ENCODE measurements at places on chromosomes 7 and 10.

DNA sequence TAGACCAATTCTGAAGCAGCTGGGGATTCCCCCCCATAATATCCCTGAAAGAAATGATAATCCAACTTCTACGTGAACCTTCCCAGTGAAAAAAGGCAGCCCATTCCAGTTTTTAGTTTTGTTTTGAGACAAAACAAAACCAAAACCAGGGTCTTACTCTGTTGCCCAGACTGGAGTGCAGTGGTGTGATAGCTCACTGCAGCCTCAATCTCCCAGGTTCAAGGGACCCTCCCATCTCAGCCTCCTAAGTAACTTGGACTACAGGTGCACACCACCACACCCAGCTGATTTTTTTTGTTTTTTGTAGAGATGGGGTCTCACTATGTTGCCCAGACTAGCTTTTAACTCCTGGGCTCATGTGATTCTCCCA is 12.5 kb upstream of the ARPC1A start:
- no peak for DNase-seq

DNA sequence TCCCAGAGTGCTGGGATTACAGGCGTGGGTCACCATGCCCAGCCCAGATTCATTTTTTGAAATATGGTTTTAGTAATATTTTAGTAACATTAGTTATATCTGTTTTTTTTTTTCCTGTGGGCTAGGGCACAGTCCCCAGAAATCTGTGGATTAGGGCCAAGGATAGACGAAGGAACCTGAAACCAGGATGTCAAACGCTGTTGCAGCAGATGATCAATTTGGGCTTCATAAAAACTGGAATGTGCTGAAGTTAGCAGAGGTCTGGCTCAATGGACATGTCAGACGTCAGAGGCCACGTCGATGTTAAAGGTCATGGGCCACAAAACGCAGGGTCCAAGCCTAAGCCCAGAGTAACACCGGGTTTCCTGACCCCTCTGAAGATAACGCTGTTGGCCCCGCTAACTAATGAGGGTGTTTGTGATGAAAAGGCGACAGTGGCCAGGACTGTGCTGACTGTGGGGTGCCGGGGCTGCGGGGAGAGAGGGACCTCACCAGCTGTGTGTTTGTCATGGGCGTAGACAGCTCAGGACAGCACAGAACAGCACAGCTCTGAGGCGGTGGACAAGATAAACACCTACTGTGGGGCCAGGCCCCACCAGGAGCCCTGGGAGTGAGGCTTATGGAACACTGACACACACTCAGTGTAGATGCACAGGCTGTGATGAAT is 23.8 kb upstream of the GTPBP4 start:
- DNase-seq = no peak

DNA sequence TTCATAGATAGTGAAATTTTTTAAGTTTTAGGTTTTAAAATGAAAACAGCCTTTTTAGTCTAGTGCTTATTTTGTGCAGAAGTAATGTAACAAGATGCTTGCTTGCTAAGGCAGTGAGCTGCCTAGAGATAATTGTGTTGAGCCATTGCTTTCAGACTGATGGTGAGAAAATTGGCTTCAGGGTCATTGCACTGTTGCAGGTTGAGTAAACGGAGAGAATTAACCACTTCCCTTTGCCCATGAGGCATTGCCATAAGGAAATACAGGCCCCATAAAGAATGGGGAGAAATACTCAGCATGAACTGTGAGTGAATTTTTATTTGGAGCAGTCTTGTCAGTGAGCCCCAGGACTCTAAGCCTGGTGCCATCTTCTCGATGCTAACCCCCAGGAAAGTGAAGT is 140.5 kb downstream of the LRRC4 start:
- no peak for DNase-seq

- DNase-seq = no peak
Observed at GRCh38 chr10:99815621-99816020, 33.2 kb downstream of the ABCC2 start.

GRCh38 chr7:75937958-75938786 is 23.2 kb downstream of the POR start:
- no peak for DNase-seq

- no peak for DNase-seq
Observed at GRCh38 chr7:90910136-90910535, 314.0 kb downstream of the CDK14 start.

- no peak for DNase-seq
Observed at GRCh38 chr7:90625051-90625450, 28.9 kb downstream of the CDK14 start.

GRCh38 chr10:126101736-126102135 is 205.4 kb downstream of the FANK1 start:
- DNase-seq = no peak

DNA sequence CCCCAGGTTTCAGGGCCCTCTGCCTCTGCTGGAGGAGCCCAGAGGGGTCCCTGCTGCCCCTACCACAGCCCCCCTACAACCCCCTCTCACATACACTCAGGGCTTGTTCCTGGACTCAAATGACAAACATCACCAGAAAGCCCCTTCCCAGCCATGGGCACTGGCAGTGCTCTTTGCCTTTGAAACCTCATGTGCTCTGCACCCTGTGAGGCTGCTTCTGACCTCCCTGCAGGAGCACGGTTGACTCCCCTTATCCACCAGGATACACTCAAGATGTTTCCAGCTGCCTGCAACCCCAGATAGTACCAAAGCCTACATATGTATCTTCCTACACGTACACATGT is 3.5 kb upstream of the ADIRF start:
- no peak for DNase-seq

DNA sequence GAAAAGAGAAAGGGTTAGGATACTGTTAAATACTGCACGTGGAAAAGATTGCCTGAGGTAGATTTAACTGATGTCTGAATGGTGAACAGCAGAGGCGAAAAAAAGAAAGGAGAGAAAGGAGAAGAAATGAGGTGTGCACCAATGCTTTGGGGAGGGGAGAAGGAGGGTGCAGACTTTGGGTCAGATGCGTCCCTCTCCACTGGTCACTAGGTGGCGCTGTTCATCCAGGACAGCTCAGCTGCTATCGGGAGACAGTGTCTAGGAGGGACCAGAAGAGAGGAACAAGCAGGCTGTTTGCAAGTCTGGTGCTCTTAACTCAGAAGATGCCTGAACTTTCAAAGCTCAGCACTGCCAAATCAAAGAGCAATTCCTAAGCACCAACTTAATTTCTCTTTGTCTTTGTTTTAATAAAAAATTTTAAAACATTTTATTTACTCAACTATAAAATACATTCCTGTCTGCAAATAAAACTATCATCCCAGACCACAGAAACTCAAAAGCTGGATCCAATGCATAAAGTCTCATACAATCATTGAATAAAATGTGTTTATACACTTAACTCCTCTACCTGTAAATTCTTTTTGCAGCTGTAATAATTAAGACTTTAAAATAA is 83.9 kb upstream of the PDLIM1 start:
- no peak for DNase-seq

- no peak for DNase-seq
Observed at GRCh38 chr10:20933705-20934104, 36.6 kb upstream of the NEBL start.

DNA sequence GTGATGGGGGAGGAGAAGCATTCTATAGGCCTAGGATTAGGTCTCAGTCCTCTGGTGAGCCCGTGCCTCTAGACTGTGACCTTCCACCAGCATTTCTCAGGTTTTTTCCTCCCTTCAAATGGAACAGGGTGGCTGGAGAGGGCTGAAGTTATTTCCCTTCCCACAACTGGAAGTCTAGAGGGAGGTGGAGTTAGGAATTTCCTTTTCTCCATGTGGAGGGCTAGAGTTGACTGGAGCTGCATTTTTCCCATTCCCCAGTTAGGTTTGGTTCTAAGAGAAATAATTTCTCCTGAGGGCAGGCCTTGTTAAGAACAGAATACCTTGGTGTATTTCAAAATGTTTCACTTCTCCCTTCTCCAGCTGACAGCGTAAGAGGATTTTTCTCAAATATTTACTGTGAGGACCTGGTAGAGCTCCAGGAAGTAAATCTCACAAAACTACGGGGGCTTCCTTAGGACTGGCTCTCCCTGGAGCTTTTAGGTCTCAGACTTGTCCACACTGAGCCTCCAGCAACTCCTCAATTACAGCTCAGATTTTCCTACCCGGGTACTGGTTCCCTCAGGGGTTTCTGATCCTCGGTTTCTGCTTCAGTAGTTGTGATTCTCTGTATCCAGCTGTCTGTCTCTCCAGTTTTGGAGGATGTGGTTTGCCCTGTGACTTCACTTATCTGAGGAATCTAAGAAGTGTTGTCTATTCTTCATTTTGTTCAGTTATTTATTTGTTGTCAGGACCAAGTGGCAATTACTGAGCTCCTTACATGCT is 6.0 kb upstream of the REEP3 start:
- peak; percentile 3 for DNase-seq

- DNase-seq = peak; percentile 14
Observed at GRCh38 chr7:116258734-116259133, 48.4 kb downstream of the TES start.

DNA sequence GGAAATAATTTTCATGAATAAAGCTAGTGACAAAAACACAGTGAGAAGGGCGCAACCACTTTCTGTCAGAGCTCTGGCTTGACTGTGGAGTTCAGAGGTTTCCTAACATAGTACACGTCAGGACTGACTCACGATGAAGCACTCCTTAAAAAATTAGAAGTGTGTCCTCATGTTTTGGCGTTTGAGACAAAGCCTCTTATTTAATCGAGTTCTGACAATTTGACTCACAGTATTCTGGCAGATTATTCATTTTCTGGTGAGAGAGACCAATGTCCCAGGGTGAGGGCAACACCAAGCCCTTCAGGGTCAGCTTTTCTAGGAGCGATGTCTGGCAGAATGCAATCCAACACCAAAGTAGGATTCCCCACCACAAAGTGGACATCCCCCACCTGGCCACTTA is 108.7 kb downstream of the DIP2C start:
- no peak for DNase-seq

DNA sequence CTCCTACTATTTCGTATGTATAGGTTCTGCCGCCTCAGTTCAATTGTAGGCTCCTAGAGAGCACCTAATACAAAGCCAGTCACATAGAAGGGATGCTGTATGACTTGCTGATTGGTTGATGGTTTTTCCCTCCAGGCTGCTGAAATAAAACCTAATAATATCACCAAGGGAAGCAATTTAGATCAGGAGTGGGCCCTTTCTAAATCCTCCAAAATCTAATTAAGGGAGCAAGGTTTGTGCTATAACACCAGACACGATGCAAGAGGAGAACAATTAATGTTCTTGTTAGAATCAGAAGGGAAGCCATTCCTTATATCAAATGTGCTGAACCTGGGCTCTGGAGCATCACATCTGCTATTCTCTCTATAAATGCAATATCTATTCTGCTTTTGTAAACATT is 42.0 kb upstream of the SLC13A1 start:
- no peak for DNase-seq

DNA sequence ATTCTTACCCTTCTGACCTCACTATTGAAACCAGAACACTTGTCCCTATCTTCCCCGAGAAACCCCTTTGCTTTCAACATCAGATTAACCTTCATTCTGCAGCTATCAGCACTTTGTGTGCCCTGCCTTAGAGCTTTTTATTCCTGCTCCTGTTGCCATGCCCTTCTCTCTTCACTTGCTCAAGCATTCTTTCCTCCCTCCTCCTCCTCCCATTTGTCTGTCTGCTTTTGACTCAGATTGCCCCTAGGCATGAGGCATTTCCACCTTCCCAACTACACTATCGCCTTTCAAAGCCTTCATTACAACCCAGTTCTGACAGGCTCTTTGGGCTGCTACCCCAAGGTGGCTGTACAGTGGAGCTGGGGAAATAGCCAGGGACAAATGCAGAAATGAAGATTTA is 143.3 kb downstream of the SLC25A13 start:
- no peak for DNase-seq

GRCh38 chr7:52956379-52956915 is 79.0 kb upstream of the POM121L12 start:
- no peak for DNase-seq

GRCh38 chr10:119313644-119314043 is 106.3 kb downstream of the GRK5 start:
- no peak for DNase-seq

DNA sequence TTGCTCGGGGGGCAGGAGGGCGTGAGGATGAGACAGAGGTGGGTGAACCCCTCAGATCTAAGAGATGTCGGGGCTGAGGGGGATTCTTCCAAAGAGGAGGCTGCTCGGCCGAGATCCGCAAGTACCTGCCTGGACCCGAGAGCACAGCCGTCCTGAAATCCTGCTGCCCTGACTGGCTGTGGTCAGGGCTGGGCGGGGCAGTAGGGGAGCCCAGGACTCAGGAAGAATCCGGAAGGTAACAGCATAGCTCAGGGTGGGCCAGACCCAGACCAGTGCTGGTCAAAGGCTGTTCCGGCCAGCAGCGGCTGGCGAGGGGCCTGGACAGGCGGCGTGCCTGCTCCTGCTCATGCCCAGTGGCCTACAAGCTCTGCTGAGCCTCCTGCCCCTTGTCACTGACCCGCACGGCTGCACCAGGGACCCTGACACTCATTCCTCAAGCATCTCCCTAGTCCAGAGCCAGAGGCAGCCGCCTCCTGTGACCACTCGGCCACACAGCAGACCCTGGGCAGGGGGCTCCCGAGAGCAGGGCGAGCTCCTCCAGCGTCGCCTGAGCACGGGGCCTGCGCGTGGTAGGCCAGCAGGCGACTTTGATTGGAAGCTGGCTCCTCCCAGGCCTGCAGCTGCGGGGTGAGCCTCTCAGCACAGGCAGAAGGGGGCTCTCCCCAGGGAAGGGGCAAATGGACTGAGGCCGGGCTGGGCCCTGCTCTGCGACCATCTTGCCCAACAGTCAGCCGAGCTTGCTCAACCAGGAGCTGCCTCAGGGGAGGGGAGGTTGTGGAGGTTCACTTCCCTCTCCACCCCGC is 3.1 kb upstream of the ADAP1 start:
- DNase-seq = no peak

DNA sequence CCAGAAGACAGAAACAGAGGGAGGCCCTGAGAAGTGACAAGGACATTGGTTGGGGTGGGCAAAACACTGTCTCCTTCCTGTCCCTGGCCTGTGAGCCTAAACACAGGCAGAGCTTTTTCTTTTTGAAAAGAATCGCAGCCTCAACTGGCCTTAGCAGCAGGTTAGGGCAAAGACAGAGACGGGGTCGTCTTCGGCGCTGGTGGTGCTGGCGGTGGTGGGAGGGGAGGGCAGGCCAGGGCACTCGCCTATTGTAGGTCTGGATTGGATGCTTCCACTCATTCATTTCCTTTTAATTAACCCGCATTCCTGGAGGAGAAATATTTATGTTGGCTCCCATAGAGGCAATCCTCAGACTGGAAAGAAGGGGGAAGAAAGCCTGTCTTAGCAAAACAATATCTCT is 22.6 kb downstream of the WNT8B start:
- DNase-seq = no peak

GRCh38 chr10:70162892-70163201 is 7.5 kb downstream of the SAR1A start:
- DNase-seq = no peak

- DNase-seq = no peak
Observed at GRCh38 chr7:6228361-6229229, 43.8 kb downstream of the CYTH3 start.

DNA sequence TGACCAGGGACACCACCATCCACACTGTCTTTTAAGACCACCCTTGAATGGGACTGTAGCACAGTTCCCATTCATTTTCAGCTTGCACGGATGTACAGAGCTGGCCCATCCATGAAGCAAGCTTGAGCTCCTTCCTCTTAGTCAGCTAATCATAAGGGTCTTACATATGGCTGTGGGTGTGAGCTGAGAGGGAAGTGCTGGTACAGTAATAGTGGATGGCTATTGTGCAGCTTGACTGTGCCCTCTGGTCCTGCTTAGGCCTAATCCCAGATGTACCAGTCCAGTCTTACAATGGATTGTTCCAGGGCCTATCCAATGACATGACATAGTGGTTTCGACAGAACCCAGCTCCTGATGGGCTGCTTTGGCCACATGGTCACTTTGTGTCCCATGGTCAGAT is 96.9 kb upstream of the ZNF438 start:
- no peak for DNase-seq

- no peak for DNase-seq
Observed at GRCh38 chr10:125777806-125778205, 2.2 kb upstream of the MMP21 start.

Measured in T-helper 1 cell (primary cell).